ENCODE measurements at places on chromosomes 3 and 15.

- no peak for DNase-seq
These were observed 39.7 kb upstream of the POLG start for GRCh38 chr15:89374086-89374981.

GRCh38 chr15:66014635-66015182 is 145.4 kb downstream of the RAB11A start:
- DNase-seq: no peak

GRCh38 chr15:94621736-94622135 is 390.4 kb downstream of the MCTP2 start:
- DNase-seq: no peak

- no peak for DNase-seq
These were observed 1154.3 kb downstream of the ROBO1 start for GRCh38 chr3:78613421-78613879.

GRCh38 chr3:38331257-38332022 is 15.1 kb upstream of the XYLB start:
- no peak for DNase-seq

GRCh38 chr15:49848807-49849206 is 228.0 kb downstream of the DTWD1 start:
- DNase-seq: no peak

Data from stimulated activated CD4-positive, alpha-beta T cell treated with anti-CD3 and anti-CD28 coated beads, Interleukin-1b, Interleukin-23, amount 100 ng/mL, for 24 hours (primary cell).